ENCODE measurements at places on chromosomes 12 and 14.

DNA sequence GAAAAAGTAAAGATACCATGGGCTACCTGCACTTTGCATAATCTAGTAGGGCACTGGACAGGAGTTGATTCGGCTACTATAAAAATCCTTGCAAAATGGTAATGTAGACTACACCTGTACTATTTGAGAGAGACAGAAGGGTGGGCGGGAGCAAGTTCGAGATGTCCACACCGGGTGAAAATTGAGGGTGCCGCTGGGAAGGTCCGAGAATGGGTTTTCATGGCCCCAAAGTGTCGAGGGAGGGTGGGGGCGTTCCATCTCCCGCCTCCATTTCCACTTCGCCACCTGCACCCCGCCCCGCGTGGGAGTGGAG, 648 bp downstream of the SNX6 start:
- no peak for DNase-seq

GRCh38 chr14:100304825-100305323, 1.4 kb downstream of the SLC25A29 start:
- DNase-seq, result no peak

GRCh38 chr14:32779840-32780239, 158.8 kb upstream of the NPAS3 start:
- no peak for DNase-seq

GRCh38 chr14:87231336-87232026, 761.5 kb downstream of the GALC start:
- DNase-seq, result no peak

DNA sequence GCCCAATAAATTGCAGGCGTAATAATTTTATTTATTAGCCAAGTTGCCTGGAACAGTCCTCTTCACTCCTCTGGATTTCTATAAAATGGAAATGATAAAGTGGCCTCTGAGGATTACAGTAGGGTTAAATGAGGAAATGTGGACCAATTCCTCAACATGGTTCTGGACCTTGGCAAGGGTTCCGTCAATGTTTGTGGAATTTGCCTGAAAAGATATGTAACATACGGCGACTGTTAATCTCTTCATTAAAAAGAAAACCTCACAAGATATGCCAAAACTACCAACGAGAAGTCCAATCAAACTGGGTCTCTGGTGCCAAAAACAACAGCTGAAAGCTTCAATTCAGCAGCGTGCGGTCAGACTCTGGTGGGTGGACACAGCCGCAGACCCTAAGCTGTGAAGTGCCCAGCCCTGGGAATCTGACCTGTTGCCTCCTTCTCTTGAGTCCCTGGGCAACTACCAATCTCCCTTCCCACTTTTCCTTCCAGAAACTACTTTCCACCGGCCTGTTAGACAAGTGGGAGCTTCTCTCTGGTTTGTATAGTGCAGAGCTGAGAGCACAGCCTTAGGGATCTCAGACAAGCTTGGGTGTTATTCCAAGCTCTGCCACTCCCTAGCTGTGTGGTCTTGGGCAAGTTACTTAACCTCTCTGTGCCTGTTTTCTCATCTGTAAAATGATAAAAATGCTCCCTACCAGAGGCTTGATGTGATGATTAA, 190.5 kb upstream of the GSC start:
- DNase-seq, result no peak

GRCh38 chr12:84632556-84632955, 280.0 kb downstream of the SLC6A15 start:
- no peak for DNase-seq

DNA sequence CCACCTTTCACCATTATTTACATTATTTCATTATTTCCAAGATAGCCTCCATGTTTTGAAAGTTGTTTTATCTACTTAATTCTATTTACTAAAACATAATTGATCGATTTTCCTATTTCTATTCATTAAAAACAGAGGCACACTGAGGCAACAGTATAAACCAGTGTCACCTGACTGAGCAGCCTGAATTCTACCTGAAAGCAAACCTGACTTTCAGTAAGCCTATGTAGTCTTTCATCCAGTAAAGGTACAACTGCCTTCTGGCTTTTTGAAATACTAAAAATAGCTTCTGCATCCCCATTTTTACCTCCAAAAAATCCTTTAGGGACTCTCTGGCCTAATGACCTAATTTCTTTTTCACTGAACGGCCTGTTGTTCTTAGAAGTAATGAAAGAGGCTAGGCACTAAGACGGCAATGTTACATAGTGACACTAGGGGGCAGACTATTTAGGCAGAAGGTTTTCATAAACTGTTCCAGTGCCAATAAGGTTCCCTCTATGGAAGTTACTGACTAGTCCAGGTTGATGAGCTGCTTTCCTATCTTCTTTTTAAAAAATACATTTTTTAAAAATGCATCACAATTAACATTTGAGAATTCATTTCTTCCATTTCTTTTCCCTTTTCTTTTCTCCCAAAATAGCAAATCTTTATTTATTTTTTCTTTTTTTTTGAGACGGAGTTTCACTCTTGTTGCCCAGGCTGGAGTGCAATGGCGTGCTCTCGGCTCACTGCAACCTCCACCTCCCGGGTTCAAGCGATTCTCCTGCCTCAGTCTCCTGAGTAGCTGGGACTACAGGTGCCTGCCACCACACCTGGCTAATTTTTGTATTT, 17.5 kb downstream of the ANAPC5 start:
- DNase-seq, result no peak

GRCh38 chr12:104175726-104176247, 37.8 kb upstream of the NFYB start:
- DNase-seq, result no peak

- no peak for DNase-seq
These were observed 4.7 kb upstream of the CISTR start for GRCh38 chr12:53756300-53757100.

- DNase-seq, result no peak
These were observed 48.6 kb downstream of the PPP1R36 start for GRCh38 chr14:64598404-64598803.

GRCh38 chr12:2844786-2845185, 10.0 kb upstream of the NRIP2 start:
- DNase-seq, result no peak

DNA sequence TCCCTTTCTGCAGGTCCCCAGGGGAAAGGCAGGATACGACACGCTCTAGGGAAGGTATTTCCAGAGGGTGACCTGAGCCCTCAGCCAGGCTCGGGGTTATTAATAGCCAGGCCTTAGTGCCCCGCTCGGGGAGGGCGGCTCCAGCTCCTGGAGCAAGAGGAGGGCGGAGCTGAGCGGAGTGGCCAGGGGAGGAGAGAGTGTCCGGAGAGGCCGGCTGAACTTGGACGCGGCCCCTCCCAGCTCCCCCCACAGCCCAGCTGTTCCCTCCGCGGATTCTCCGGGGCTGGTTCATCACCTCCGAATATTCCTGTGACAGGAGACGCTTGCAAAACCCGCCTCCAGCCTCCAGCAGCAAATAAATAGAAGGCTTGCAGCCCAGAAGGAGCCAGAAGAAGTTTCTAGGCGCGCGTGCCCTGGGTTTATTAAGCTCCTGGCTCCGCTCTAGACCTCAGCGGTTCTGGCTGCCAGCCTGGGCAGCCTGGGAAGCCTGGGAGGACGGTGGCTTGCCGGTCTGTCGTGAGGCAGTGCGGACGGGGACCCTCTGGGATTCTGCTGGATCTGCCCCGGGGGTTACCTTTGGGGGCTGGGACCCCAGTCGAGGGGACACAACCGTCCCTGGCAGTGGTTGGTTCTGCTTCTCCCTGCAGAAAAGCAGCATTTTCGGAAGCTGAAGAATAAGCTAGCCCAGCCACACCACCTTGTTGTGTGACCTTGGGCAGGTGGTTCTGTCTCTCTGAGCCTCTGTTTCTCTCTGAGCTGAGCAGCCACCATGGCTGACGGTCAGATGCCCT, at the start of gene HSPB8:
Gene HSPB8 (plus strand): TSS at position 388 of the 791 bp plus-strand sequence. CDS start 382 bp downstream, at position 770.
- DNase-seq, result no peak

DNA sequence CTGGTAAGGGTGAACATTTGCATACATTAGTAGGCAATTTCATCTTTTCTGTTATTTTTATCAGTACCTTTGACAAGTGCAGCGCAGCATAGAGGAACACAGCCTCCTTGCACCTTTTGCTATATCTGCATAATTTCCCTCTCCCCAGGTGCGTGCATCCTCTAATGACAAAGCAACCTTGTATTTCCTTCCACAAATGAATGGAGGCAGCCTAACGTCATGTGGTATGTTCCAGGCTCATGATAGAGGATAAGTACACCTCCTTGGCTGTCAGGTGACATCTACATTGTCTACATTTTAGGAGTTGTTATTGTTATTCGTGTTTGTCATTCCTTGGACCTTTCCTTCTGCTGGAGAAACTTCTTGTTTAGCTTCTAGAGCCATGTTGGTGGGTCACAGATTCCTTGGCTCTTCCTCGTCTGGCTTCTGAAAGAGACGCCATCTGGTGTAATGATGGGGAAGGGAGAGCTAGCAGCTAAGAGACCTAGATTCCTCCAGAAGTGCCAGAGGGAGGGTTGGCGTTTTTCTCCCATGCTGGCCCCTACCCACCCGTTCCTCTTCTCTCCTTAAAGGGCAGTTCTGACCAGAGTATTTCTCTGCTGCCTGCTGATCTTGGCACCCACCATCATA, 37.0 kb downstream of the EVL start:
- DNase-seq, result no peak

DNA sequence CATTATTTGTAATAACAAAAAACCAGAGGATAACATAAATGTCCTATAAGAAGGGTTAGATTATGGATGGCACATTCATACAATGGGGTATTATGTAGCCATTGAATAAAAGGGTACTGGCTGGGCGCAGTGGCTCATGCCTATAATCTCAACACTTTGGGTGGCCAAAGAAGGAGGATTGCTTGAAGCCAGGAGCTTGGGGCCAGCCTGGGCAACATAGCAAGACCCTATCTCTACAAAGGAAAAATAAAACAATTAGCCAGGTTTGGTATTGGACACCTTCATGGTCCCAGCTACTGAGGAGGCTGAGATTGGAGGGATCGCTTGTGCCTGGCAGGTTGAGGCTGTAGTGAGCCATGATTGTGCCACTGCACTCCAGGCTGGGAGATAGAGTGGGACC, 14.8 kb downstream of the PTPN11 start:
- DNase-seq, result no peak

- DNase-seq, result no peak
These were observed 26.8 kb downstream of the DGLUCY start for GRCh38 chr14:91140672-91141071.

DNA sequence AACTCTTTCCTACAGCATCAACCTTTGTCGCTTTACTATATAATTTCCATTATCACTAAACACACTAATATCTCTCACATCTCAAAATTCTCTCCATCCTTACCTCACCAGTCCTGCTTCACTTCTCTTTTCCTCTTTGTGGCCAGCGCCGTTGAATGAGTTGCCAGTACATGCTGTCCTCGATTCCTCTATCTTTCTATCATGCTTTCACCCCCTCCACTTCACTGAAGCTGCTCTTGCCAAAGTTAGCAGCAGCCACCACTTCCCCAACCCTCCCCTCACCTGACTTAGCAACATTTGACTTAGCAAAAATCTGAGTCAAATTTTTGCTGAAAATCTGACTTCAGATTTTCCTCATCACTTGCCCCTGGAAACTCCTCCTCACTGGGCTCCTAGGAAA, 210.4 kb downstream of the ANO6 start:
- DNase-seq, result no peak

GRCh38 chr14:54577977-54578376, 11.0 kb downstream of the SAMD4A start:
- DNase-seq, result no peak

DNA sequence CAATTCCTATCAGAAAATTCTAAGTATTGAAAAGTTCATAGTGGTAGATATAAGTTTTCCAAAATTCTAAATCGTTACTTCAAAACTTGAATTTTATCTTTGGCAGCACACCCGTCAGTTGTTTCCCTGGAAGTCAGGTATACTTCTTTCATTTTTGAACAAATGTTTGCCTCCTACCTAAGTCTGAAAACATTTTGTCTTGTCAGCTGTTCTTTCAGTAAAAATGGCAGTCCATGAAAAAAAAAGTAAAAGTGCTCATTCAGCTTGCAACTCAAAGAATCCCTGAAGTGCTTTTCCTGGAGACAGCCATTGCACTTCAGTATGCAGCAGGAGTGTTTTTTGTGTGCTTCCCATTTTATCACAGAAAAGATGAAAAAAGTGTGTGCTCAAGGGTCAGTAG, 130.1 kb upstream of the NEDD1 start:
- no peak for DNase-seq

DNA sequence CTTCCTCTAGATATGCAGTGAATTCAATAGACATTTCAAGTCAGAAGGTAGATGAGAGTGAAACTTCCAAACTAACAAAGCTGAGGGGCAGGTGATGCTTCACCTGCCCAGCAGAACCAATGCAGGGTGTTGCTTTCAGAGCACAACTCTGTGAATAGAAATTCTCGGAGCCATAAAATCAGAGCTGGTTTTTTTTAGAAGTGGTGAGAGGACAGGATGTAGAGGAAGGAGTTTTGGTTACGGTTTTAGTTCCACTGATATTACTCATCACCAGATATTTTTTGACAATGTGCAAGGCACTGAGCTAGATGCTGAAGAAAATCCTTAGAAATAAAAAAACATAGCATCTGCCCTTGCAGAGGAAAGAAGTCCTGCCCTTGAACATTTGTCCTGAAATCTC, 62.2 kb downstream of the BMP4 start:
- no peak for DNase-seq

- DNase-seq, result no peak
These were observed 18.2 kb upstream of the FIGNL2 start for GRCh38 chr12:51866762-51867161.

DNA sequence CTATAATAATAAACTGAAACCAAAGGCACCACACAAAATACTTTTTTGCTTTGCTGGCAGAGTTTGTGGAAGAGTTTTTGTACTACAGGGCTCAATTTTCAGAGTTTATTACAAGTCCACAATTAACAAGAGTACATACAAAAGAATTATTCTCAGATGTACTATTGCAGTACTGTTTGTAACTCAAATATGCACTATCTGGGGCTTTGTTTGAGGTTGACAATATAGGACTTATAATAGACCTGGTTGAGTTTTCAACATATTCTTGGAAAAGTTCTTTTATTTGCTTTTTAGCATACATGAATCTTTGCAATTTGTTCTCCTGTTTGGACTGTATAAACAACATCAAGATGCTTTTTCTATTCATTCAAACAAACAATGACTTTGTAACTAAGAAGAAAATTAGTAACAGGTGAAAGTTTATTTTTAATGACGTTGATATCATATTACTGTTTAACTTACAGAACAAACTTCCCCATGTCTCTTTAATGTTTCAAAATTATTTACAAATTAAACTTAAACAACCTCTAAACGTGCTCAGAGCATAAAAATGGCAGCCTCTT, 407.4 kb upstream of the PRICKLE1 start:
- DNase-seq, result no peak

DNA sequence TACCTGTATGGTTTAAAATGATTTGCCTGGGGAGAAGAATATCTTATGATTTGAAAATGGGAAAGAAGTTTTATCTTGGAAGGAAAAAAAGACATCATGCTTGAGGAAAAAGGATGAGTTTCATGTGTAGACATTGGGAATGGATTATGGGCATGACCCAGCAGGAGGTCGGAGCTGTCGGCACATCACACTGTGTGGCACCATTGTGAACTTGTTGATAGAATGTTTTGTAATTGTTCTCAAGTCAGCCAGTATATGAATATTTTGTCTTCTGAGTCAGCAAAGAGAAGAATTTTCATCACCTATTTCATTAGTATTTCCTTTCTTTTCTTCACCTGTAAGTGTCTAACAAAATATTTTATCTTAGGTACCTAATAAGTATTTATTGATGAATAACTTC, 60.0 kb upstream of the HMGA2 start:
- DNase-seq, result no peak

- DNase-seq, result no peak
These were observed 620 bp downstream of the TMTC1 start for GRCh38 chr12:29782871-29783772.

- DNase-seq, result no peak
These were observed 119.1 kb downstream of the PTPN11 start for GRCh38 chr12:112537710-112538396.

GRCh38 chr12:123550700-123551099, 17.2 kb upstream of the RILPL1 start:
- no peak for DNase-seq

All from activated naive CD4-positive, alpha-beta T cell treated with anti-CD3 and anti-CD28 coated beads, Interleukin-2, amount 50 U/mL, for 16 hours (primary cell).